ENCODE measurements at places on chromosomes 12 and 14.

- DNase-seq: no peak
Observed at GRCh38 chr14:100905166-100905565, 1.6 kb upstream of the RTL1 start.

- DNase-seq: no peak
Observed at GRCh38 chr14:56310643-56311042, 192.4 kb downstream of the PELI2 start.

DNA sequence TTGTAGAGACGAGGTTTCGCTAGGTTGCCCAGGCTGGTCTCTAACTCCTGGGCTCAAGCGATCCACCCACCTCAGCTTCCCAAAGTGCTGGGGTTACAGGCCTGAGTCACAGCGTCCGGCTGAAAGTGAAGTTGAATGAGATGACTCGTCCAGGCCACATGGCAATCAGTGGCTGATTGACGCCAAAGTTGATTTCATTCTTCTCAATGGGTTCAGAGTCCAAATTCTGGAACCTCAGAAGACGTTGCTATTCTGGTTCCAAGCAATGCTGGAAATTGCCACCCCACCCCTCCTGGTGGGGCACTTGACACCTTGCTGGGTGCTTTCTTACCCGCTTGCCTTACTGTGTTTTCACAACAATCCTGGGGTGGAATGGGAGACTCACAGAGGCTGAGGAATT is 14.9 kb downstream of the ABCB9 start:
- no peak for DNase-seq

DNA sequence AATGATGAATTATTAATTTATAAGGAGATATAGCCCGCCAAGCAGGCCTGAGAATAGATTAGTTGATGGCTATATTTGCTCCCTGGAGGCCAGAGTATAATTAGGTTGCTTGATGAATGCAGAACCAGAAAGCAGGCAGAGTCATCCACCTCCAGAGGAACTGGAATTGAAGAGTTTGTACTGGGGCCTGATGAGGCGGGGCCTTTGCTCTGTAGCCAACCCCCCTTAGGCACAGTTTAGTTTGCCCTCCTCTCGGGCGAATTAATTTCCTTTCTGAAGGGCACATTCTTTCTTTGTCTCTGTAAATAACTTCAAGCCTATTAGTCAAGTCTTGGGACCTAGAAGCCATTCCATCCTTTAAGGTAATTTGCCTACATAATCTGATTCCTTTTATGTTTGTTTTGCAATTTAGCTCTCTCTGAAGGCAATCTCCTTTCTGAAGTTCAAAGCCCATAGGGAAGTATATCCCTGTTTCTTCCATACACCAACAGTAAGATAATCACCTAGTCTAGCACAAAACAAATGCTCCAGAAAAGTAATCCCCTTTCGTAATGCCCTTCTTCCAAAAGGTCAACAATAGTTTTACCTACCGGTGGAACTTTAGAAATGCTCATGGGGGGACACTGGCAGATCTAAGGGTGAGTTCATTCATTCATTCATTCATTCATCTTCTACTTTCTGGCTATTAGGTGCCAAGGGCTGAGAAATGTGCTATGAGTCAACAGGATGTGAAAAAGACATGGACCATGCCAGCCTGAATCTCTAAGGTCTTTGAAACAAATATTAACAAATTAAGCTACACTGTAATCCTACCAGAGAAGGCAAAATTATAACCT is 84.8 kb upstream of the NUDT4 start:
- no peak for DNase-seq

DNA sequence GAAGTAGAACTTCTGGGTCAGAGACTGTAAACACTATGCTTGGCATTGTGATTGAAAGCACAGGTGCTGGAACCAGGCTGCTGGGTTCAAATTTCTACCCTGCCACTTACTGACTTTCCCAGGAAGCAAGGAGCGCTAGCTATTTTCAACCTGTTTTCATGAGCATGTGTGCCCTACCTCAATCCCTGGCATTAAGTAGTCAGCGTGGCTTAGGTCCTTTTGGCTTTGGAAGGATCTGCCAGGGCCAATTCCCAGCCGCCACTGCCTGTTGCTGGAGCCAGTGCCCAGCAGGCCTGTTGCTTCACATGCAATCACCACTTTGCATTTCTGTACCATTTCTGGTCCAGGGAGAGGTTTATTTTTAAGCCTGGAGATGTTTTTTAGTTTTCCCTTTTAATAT is 196.3 kb downstream of the TRHDE start:
- DNase-seq: no peak

DNA sequence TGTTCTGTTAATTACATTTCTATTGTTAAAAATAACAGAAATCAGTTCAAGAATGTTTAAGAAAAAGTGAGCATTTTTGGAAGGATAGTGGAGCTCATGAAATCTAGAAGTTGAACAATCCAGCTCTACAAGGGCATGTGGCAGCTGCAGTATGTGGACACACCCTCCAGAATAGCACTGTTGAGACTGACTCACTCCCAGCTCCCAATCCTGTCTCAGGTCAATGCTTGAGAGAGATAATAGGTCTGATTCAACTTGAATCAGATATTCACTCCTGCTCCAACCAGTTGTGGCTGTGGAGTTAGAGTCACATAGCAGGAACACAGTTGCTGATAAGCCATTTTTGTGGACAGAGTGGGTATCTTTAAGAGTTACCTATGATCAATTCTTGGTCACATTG is 113.0 kb upstream of the NTF3 start:
- no peak for DNase-seq

- DNase-seq: no peak
Observed at GRCh38 chr12:41917181-41917580, 227.5 kb downstream of the GXYLT1 start.

- DNase-seq: no peak
Observed at GRCh38 chr12:22234561-22234960, 99.9 kb downstream of the ST8SIA1 start.

DNA sequence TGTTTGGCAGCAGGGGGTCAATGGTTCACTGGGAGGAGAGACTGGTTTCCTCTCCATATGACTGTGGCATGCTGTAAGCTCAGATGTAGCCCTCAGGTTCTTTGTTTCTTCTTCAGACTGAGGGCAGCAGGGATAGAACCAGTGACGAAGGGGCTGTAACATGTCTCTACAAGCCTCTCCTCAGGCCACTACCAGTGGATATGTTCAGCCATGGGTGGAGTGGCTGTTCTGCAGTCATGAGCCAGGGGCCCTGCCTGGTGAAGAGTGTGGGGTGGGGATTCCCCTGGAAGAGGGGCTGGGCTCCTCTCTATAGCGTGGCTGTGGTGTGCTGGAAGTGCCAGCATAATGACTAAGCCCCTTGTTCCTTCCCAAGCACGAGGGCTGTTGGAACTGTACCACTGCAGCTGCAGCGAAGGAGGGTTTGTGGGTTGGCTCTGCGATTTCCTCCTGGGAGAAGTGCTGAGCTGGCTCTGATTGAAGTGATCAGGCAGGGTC is 55.8 kb downstream of the CMAS start:
- DNase-seq: no peak

GRCh38 chr12:11723993-11724392 is 74.5 kb downstream of the ETV6 start:
- no peak for DNase-seq

DNA sequence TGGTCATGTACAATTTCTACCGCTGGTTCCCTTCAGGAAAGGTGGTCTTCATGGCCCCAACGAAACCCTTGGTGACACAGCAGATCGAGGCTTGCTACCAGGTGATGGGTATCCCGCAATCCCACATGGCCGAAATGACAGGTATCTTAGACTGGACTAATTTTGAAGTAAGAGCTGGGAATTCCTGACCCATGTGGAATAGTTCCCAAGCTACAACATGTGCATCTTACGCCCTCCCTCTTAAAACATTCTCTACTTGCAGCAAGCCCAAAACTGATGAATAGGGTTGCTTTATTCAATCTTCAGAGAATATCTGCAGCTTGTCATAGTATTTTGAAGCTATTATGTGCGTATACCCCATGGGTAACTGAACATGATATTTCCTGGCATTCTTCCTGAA is 669 bp downstream of the FANCM start:
- DNase-seq: no peak

GRCh38 chr12:101876322-101876860 is 989 bp upstream of the DRAM1 start:
- DNase-seq: no peak

DNA sequence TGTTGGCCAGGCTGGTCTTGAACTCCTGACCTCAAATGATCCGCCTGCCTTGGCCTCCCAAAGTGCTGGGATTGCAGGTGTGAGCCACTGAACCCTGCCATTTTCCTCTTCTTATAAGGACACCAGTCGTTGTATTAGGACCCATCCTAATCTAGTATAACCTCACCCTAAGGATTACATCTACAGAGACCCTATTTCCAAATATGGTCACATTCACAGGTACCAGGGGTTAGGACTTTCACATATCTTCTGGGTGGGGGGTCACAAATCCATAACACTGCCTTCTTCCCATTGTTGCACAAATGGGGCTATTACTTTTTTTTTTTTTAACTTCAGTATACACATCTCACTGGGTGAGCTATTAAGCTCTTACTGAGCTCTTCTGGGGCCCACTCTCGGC is 38.6 kb downstream of the ARF6 start:
- no peak for DNase-seq

DNA sequence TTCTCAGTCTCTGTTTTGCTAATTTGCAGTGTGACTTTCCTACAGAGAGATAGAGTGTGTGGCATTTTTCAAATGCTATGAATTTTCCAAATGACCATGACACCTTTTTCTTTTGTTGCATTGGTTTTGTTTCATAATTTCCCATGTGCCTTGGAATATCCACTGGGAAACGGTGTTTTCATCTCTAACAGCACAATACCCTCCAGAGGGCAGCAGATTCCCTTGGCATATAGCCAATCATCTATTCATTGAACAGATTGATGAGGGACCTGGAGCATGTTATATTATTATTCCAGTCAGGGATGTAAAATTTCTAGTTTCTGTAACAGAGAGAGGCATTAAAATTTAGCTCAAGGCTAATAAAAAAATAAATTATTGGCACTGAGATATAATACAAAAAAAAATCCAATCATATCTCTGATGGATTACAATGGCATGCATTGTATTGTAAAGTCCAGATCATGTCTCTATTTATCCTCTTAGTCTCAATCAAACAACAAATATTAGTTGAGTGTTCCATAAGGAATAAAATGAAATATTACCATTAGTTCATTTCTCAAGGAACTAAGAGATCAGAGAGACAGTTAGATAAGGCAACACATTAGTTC is 29.6 kb upstream of the NTN4 start:
- DNase-seq: no peak

DNA sequence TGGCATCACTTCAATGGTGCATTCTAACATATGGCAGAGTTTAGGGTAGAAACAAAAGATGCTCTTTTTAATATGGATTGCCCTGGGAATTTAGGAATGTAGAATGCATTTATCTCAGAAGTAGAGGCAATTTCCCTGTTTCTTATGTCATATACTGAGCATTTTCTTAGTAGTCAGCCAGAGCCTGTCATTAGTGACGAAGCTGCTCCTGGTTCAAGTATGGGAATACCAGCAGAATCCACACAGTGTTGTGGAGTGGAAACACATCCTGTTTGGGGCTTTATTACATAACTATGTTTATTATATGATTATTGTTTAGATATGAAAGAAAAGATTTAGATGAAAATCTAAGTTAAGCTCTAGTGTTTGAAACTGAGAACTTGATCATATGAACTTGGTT is 12.2 kb downstream of the CIPC start:
- no peak for DNase-seq
